ENCODE measurements at places on chromosomes 2 and 18.

DNA sequence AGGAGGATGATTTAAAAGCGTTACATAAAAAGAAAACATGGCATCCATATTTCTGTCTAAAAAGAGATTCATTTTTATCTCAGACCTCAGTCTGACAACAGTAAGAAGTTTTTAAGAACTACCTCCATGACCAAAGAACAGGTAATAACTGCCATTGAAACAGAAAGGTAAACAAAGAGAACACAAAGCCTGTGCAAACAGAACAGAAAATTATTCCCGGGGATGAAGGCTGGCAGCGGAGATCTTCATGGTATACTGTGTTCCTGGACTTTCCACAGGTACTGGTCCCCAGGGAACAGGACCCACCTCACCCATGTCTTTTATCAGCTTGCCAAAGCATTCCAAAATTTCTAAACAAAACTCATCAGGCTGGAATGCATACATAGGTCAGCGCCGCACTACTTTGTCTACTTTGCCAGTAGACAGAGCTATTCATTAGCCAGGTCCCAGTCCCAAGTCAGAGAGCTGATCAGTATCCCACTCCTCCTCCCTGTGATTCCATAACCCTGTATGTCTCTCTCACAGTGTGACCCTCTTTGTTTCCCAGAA is 277.3 kb downstream of the MBD2 start:
- H3K4me3 ChIP-seq = no peak overlapping the region
- H3K27me3 ChIP-seq = no peaks in the 10 kb centered on the region
- no peak for DNase-seq
- H3K27ac ChIP-seq = no peak overlapping the region
- no peaks in the 10 kb centered on the region for H3K4me1 ChIP-seq
- no peaks in the 10 kb centered on the region for H3K36me3 ChIP-seq

DNA sequence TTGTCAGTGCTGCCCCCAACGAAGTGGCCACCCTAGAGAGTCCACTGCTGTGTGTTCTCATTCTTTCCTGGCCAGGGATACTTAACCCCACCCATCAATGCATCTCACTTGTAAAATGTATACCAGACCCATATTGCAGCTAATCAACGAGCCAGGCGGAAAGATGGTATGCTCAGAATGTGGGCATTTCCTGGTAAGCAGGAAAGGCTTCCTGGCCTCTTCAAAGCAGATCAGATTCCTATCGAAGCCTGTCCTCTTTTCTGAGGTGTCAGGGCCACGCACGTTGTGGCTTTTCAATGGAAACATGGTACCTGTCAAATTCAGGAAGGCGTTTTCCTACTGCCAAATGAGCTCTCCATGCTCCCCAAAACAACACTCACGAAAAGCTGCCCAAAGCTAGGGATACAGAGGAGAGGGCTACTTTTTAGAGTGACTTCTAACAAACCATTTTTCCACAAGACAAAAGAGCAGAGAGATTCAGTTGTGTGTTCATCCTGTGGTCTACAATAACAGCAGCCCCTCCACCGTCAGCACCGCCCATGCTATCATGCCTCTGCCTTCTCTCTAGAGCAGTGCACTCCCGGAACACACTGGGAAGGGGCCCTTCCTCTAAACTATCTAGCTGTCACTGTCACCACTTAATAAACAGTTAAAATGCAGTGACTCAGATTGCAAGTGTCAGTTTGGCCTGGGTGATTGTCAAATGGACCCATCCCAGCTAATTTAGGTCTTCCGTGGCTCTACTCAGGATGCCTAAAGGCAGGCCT is 535.1 kb downstream of the RNF144A start:
- H3K4me3 ChIP-seq = no peak overlapping the region
- no peaks in the 10 kb centered on the region for H3K27me3 ChIP-seq
- no peaks in the 10 kb centered on the region for H3K4me1 ChIP-seq
- H3K27ac ChIP-seq = no peak overlapping the region

DNA sequence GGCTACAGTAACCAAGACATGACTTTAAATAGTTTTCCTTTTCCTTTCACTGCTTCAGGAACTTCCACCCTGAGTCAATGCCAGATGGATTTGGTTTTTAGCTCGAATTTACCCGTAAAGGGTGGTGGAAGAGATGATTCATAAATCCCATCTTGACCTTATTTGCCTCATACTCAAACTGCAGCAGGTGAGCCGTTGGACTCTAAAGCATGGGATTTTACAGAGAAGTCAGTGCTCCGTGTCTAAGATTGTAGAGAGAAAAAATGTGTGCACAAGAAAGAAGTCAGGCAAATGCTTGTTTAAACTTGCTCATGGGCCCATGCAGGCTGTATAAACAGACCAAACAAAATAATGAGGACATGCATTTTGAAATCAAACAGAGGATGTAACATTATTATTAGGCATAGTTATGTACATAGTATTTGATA is 369.7 kb upstream of the TRIB2 start:
- H3K36me3 ChIP-seq = no peaks in the 10 kb centered on the region
- no peak for DNase-seq
- no peak overlapping the region for H3K27ac ChIP-seq
- H3K4me1 ChIP-seq = no peaks in the 10 kb centered on the region
- H3K27me3 ChIP-seq = no peaks in the 10 kb centered on the region

DNA sequence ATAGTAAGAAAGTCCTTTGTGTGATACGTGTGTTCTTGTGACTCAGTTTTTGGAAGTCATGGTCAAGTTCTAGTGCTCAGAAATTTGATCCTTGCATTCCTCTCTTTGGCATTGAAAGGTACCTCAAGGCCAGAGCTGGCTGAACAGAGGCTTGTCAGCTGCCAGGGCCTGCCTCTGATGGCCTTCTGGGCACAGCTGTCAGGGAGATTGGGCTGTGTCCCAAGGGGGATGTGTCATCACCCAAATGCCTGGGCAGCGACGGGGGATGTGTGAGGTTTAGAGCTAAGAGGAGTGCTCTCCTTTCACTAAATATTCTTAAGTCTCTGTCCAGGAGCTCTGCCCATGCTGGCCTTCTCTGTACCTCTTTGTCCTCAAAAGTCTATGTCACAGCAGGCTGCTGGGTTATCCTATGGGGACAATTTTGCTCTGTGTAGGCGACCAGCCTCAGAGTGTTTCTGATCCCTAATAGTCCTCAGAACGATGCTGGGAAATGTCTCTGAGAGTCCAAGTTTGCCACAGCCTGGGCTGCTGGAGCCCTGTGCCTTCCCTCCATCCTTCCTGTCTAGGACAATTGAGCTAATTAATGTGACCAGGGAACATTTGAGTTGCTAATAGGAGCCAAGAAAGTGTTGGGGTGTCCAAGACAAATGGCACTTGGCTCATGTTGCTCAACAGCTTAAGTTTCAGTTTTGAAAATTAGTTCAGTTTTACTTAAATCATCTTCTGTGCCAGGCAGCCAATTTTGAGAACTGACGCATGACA is 115.4 kb upstream of the ZNF521 start:
- no peaks in the 10 kb centered on the region for H3K27me3 ChIP-seq
- DNase-seq = peak; percentile 72
- no peak overlapping the region for H3K4me3 ChIP-seq
- peak overlapping the region; percentile 64 for H3K27ac ChIP-seq
- H3K4me1 ChIP-seq = no peaks in the 10 kb centered on the region

Measured in aorta (tissue), 5 donors.